ENCODE measurements at places on chromosomes 6 and 20. TPM values are rescaled to one million over a fixed set of nuclear protein-coding genes. Genes with fewer than 3 reads are reported as not detected.

GRCh38 chr20:6663104-6663503, 104.4 kb upstream of the BMP2 start:
- no peak for DNase-seq

DNA sequence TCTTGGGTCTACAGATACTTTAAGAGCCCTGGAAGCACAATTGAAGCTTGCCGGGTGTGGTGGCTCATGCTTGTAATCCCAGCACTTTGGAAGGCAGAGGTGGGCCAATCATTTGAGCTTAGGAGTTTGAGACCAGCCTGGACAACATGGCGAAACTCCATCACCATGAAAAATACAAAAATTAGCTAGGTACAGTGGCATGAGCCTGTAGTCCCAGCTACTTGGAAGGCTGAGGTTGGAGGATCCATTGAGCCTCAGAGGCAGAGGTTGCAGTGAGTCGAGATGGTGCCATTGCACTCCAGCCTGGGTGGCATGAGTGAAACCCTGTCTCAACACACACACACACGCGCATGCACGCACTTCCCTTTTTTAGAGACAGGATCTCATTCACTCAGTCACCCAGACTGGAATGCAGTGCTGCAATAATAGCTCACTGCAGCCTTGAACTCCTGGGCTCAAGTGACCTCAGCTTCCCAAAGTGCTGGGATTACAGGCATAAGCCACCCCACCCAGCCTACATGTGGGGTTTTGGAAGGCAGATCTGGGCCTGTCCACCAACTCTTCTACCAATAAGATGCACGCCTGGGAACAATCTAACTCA, 182.5 kb upstream of the JARID2 start:
- no peak for DNase-seq

GRCh38 chr6:167662881-167663205, 163.9 kb upstream of the AFDN start:
- no peak for DNase-seq

DNA sequence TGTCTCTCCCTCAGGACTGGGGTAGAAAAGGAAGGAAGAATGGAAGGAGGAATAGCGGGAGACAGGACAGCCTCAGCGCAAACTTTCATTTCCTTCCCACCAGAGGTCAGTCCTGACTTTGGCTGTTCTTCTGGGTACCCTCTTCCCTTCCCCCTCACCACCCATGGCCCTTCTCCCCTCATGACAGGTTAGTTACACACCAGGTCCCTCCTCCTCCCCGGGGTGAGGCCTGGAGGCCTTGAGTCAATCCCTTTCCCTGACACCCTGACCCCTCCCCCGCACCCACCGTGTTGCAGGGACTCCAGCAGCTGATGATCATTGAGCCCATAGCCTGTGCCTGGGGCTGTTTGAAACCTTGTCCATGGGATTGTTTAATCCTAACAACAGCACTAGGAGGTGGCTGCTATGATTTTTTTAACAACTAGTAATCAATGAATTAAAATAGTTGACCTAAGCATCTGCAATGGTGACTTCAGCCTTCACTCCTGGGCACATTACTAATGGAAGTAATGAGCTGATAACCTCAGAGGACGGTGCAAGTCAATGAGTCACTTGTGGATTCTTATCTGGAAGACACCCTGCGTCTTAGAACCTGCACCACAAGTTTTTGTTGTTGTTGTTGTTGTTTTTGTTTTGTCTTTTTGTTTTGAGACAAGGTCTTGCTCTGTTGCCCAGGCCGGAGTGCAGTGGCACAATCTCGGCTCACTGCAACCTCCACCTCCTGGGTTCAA, 46.6 kb upstream of the CCDC167 start:
- no peak for DNase-seq

DNA sequence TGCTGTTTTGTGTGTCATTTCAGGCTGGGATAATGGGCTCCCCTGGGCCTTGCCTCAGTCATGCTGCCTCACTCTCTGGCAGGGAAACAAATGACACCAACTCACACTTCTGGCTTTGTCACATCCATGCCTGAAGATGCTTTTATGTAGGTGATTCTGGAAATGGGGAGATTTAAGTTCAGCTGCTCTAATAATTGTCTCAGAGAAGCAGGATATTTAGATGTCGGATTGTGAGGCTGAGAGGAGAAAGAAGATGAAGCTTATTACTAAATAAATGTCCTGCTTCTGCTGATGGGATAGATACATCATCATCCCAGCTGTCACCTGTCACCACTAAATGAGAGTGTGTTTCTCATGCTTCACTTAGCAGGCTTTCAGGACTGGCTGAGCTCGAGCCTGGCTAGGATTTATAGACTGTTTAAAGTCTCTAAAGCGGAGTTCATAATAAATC, 480.2 kb upstream of the SPTLC3 start:
- no peak for DNase-seq

DNA sequence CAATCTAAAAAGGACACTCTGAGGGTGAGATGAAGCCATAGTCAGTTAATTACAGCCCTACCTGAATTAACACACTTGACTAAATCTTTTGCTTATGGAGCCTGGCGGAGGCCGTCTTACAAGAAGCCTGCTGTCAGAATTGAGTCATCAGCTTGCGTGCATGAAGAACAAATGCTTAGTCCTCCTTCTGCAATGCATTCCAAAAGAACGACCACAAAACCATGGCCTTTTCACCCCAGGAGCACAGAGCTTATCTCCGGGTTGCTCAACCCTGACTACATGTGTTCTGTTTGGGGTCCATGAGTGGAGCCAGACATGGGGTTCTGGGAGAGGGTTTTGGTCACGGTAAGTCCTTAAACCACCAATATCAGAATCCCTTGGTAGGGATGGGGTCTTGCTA, 318.1 kb downstream of the CLIC5 start:
- no peak for DNase-seq

DNA sequence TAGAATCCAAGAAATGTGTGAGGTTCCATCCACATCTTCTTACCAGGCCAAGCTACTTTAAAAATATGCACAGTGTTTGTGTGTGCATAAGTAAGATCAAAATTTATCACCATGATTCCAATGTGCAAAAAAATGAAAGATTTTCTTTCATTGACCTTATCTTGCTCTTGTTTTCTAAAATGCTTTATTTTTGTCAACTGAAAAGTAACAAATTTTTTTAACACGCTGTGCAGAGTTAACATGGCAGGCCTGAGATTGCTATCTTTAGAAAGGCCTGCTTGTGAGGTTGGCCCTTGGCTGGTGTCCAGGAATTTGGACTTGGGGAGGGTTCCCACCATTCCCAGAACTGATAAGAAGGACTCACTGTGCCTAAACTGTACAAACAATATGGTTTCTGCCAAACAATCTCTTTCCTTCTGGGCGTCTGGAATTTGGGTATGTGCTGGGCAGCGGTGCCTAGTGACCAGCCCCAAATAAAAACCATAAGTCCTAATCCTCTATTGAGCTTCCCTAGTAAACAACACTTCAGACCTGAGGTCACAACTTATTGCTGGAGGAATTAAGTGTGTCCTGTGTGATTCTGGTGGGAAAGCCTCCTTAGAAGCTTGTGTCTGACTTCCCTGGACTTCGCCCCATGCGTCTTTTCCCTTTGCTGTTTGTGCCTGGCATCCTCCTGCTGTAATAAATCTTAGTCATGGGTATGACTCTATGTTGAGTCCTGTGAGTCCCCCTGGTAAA, 19.8 kb upstream of the MYLIP start:
- DNase-seq, result no peak

ECT2L gene
- total RNA-seq, result not detected

DNA sequence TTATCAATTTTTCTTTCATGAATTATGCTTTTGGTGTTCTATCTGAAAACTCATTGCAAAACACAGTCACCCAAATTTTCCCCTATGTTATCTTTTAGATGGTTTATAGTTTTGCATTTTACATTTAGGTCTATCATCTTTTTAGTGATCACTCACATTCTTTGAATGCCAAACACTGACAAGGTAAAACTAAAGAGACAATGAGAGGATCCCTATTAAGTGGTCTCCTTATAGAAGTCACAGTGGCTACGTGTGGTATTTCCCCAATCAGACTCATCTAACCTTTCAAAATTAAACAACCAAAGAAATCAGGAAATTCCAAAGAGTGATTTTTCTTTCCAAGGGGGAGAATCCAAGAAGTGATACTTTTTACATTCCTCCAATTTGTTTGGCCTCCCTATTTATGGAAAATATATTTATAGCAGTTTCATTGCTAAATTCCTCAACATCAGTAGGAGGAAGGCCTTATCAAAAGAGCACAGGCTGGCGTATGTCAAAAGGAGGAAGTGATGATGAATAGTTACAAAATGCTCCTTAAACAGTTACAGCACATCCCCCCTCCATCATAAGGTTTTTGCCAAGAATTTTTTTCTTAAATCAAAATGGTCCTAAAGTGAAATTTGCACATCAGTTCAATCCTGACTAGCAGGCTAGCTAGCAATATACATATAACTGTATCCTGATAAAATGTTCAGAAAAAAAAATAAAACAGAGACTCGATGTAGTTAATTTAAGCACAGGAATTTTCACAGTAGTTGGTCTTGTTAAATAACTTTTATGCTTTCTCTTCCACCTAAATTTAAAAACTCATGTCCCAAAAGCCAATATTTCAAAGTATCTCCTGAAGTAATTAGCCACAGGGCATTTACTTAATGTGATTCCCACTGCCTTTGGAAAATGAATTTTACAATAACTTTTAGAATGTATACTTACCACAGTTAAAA, 76.2 kb upstream of the IPCEF1 start:
- no peak for DNase-seq

- no peak for DNase-seq
Observed at GRCh38 chr6:69820018-69820417, 23.2 kb upstream of the LMBRD1 start.

DNA sequence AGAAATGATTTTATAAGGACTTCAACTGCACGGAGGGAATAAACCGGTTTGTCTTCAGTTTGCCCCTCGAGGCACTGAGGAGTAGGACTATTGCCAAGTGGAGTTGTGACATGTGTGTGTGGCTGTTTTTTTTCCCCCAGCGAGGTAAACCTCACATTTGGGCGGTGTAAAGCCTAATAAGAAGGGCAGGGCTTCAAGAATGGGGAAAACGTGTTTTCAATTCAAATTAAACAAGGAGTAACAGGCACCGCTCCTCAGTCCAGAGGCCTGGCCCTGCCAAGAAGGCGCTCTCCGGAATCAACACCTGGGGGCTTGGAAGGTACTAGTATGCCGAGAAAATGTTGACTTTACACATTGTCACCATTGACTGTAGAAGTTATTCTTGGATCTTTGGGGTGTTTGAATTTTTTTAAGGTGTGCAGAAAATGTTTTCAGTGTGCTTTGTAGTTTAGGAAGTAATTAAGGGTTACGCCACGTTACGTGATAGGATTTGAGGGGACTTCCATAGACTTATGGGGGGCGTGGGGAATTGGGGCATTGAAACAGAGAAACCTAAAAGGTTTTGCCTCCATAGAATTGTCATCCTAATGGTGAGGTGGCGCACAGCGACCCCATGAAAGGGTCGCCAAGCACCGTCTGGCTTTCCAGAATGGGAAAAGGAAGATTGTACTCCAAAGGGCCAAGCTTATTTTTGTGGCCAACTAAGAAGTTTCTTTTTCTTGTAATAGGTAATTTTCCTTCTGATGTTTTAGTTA, 791 bp downstream of the ADGRG6 start:
- no peak for DNase-seq

- DNase-seq, result no peak
Observed at GRCh38 chr6:89440200-89440599, 7.2 kb downstream of the ANKRD6 start.

DNA sequence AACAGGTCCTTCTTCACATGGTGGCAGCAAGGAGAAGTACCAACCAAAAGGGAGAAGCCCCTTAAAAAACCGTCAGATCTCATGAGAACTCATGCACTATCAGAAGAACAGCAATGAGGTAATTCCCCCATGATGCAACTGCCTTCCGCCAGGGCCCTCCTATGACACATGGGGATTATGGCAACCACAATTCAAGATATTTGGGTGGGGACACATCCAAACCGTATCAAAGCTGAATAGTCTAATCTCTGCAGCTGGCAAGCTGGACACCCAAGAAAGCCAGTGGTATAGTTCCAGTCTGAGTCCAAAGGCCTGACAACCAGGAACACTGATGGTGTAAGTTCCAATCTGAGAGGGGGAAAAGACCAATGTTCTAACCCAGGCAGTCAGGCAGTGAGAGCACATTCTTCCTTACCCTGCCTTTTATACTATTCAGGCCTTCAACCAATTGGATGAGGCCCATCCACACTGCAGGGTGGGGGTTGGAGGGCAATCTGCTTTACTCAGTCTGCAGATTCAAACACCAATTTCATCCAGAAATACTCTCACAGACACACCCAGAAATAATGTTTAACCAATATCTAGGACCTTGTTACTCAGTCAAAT, 17.9 kb upstream of the CNKSR3 start:
- DNase-seq, result no peak

Data from neural crest cell (in vitro differentiated cells).